Activated CD8-positive, alpha-beta memory T cell treated with anti-CD3 and anti-CD28 coated beads for 1 hour (primary cell): ENCODE measurements at places on chromosomes 3 and 15.

- DNase-seq, result no peak
These were observed 25.2 kb upstream of the CNTN3 start for GRCh38 chr3:74639681-74640080.

DNA sequence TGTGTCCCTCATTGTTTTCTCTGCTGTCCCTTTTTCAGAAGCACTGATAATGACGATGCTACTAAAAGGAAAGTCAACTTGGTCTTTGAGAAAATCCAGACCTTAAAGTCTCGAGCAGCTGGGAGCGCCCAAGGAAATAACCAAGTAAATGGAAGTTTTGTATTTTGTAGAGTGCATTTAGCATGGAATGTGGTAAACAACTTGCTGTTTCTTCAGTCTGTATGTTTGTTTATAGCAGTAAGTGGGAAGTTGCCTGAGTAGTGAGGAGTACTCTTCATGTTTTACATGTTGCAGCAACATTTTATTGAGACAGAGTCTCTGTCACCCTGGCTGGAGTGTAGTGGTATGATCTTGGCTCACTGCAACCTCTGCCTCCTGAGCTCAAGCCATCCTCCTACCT lies 66.0 kb downstream of the CGNL1 start:
- no peak for DNase-seq

- DNase-seq, result no peak
These were observed 10.6 kb upstream of the LEO1 start for GRCh38 chr15:51982013-51982769.

DNA sequence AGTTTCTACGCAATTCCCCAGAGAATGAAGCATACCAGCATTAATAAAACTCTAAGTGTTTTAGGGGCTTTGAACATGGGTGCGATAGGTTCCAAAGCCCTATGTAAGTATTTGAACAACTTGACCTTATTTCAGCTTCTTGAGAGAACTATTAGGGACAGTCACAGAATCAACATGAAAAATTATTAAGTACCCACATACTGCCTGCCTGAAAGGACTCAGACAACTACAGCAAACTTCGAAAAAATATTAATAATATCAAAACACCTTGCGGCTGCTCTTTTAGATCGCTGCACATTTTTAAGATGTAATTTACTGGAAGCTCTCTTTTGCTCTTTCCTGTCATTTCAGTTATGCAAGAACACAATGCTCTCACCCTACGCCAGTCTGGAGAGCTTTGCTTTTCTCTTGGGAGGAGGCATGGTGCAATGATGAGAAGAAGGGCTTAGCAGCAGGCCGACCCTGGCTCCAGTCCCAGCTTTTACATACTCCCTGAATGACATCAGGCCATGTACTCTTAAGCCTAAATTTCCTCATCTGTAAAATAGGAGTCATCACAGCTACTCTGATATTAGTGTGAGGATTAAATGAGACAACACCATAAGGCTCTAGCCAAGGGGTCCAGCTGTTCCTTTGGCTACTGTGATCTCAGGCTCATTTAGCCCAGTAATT lies 640.7 kb downstream of the FHIT start:
- no peak for DNase-seq

DNA sequence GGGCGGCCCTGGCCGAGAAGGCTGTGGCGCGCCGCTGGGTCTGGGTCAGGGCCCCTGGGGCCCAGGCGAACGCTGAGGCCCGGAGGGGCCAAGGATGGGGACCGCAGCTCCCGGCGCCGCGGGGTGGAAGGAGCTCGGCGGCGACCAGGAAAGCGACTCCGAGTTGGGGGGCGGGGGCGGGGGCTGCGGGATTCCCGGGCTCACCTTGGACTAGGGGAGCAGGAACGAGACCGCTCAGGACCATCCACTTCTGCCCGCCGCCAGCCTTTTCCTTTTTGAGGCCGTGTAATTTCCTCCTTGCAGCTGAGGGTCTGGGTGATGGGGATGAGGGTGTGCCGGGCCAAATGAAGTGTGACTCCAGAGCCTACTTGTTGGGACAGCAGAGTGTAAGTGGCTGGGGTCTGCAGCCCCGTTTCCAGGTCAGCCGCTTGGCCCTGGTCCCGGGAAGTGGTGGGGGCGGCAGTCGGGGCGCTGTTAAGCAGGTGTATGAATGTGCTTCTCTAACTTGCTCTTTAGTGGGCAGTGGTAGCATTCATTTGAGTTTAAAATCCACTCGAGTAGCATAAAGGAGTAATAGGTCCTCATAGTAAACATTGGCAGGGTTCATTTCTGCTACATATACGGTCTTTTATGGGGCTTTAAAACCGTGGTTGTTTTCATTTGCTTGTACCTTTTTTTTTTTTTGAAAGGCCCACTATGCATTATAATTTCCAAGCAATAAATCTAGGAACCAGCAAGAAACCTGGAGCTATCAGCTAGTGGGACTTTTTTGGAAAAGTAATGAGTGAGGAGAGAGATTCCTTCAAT lies 717 bp downstream of the PXK start:
- DNase-seq, result peak; percentile 14

GRCh38 chr3:158050461-158050860 lies 55.8 kb downstream of the SHOX2 start:
- no peak for DNase-seq

DNA sequence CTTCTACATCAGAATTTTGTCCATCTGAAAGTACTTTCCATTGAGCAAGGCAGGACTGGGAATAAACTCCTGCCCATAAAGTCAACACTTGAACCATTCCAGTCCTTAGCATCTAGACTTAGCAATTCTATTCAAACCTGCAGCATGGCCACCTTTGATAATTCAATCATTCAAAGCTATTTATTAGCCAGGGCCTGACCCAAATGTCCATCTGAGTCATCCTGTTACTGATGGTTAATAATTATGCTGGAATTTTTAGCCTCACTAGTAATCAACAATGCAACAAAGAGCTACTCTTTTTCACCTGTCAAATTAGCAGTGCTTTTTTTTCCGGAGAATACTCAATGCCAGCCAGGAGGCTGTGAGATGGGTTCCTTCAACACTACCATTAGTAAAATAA lies 72.7 kb upstream of the SNRK start:
- no peak for DNase-seq

DNA sequence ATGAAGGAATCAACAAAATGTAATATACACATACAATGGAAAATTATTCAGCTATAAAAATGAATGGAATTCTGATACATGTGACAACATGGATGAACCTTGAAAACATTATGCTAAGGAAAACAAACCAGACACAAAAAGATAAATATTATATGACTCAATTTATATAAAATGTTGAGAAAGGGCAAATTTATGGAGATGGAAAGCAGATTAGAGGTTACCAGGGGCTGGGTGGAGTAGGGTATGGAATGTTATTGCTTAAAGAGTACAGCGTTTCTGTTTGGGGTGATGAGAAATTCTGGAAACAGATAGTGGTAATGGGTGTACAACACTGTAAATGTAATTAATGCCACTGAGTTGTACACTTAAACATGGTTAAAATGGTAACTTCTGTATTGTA lies 50.9 kb downstream of the EMC4 start:
- no peak for DNase-seq

- no peak for DNase-seq
These were observed 170.3 kb downstream of the MOBP start for GRCh38 chr3:39637807-39638206.

DNA sequence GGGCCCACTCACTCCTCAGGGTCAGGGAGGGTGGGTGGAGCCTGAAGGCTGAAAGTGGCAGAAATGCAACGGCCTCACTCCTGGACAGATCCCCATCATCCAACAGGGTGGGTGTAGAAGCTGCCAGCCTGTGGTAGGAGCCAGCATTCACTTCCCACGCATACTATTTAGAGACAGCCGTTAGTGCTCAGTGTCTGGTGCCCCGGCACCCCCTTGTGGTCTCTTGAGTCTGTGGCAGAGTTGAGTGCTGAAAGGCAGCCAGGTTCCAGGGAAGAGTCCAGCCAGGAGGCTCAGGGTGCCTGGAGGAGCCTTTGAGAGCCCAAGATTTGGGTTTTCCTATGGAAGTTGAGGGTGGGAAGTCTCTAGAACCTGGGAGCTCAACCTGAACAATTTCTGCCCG lies 2.1 kb upstream of the GNAT1 start:
- DNase-seq, result no peak

GRCh38 chr15:40942878-40943277 lies 10.4 kb upstream of the CHAC1 start:
- no peak for DNase-seq

- DNase-seq, result no peak
These were observed 82.1 kb downstream of the ATP2B2 start for GRCh38 chr3:10423171-10423882.

DNA sequence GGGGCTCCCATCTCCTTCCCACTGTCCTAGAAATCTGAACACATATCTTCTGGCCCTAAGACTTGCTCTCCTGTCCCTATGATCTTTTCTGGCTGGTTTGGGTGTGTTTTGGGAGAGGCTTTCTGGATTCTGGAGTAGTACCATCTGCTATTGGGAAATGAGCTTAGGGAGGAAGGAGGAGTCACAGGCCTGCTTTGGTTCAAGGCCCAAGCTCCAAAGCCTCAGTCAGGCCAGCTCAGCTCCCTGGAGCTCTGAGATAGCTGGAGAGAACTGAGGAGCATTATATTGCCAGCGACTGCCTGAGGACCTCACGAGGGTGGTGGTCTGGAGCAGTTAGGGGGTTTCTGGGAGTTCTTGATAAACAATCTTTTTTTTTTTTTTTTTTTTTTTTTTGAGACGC lies 18.7 kb downstream of the RASGRF1 start:
- DNase-seq, result no peak

- DNase-seq, result no peak
These were observed 32.1 kb upstream of the UMPS start for GRCh38 chr3:124698030-124698770.

GRCh38 chr3:24156466-24156865 lies 211.4 kb downstream of the NR1D2 start:
- no peak for DNase-seq

DNA sequence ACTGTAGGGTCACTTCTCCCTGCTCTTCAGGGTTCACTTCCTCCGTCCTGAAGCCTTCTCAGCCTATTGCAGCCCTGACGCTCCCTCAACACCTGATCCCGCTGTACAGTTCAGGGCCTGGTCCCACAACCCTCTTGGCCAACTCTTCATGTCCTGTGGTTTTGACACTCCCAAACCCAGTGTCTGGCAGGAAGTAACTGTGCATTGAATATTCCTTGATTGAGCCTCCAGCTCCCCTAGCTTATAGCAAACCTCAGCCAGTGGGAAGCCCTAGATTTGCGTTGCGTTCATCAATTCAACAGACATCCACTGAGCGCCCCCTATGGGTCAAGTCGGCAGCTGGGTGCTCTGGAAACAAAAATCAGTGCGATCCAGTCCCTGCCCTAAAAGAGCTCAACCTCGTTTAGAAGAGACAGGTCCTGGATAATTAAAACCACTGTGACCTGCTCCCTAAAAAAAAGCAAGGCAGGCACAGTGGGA lies 13.5 kb downstream of the UBAP1L start:
- DNase-seq, result no peak

- no peak for DNase-seq
These were observed 33.1 kb downstream of the RASGRP1 start for GRCh38 chr15:38531509-38531908.

DNA sequence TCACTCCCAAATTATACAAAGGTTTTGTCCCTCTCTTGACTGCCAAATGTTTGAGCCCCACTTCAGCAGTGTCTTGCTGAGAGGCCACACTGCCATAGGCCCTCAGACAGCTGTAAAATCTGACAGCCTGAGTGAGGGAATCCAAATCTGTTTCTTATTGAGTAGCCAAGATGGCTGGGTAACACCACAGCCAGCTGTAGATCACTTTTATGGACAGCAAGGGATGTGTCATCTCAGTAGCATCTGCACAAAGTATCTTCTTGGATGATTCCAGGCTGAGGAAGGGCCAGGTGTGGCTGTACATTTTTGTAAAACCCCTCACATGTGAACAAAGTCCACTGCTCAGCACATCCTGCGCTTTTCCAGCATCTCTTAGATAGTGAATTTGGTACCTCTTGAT lies 237.0 kb upstream of the LRTM1 start:
- no peak for DNase-seq

DNA sequence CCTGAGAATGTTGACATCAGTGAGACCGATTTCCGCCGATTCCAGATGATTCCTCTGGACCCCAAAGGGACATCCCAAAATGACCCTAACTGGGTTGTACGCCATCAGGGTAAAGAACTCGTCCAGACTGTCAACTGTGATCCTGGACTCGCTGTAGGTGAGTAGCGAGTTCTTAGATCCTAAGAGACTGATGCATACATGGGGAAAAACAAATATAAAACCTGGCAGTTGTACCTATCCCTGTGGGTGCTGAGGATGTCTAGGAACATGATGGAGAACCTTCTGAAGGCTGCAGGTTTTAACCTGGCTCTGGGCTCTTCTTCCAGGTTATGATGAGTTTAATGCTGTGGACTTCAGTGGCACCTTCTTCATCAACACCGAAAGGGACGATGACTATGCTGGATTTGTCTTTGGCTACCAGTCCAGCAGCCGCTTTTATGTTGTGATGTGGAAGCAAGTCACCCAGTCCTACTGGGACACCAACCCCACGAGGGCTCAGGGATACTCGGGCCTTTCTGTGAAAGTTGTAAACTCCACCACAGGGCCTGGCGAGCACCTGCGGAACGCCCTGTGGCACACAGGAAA lies 12.3 kb downstream of the THBS1 start:
- no peak for DNase-seq

GRCh38 chr15:31396881-31397560 lies 70.4 kb downstream of the KLF13 start:
- no peak for DNase-seq

GRCh38 chr3:13095408-13095937 lies 22.2 kb upstream of the IQSEC1 start:
- DNase-seq, result no peak

DNA sequence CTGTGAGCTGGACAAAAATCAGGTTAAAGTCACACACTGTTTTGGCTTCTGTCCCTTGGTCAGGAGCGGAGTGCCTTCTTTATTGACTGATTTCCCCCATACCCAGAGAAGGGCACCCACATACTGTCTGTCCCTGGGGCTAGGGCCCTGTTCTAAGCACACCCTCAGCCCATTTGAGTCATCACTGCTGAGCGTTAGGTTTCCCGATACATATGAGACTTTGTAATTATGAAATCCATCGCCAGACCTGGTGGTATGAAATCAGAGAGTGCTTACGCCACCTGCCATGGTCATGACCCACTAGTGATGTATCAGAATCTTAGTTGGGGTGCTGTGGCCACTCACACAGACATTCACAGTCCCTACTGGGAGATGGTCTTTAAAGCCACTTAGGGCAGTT lies 96.8 kb downstream of the CHDH start:
- DNase-seq, result no peak

DNA sequence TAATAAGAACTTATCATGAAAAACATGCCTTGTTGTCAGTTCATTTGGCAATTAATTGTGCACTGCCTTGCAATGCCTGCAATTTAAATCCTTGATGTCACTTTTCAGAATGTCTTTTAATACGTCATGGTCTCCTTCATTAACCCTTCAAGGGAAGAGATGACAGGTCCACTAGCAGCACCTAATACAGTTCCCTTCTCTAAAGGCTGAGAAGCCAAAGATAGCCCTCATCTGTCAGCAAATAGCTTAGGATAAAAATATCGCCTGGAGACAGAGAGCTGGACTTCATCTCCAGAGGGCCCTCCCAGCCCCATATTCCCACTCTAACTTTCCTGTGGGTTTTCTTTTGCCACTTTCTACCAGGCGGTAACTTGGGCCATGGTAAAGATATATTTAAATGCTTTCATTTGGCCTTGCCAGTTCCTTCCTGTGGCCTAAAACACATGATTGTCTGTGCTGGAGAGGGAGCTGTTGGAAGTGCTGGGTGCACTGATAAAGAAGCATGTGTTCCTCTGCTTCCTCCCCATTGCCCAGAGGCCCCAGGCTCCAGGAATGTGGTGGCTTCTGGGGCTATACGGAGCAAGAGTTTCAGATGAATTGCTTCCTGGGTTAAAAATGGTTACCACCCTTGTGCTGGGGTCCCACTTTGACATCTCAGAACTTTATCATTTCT lies 76.3 kb upstream of the UMPS start:
- no peak for DNase-seq
